ENCODE measurements at places on chromosomes 12 and 14.

GRCh38 chr12:24952389-24952788 is 3.5 kb upstream of the BCAT1 start:
- no peak for DNase-seq

DNA sequence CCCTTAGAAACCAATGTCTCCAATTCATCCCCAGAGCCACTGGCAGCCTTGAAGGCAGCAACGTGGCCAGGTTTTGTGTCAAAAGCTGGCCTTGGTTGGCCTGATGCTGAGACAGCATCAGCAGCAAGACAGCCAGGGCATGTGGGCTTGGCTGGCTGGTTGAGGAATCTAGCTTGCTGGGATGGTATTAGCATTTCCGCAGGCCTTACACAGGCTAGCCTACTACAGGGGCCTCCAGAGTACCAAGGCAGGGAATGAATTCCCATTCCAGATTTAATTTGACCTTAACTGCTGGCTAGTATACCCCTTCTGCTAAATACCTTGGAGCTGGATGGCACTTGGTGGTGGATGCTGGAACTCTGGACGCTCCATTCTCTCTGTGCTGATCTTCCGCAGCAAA is 15.8 kb downstream of the NGDN start:
- DNase-seq, result no peak

DNA sequence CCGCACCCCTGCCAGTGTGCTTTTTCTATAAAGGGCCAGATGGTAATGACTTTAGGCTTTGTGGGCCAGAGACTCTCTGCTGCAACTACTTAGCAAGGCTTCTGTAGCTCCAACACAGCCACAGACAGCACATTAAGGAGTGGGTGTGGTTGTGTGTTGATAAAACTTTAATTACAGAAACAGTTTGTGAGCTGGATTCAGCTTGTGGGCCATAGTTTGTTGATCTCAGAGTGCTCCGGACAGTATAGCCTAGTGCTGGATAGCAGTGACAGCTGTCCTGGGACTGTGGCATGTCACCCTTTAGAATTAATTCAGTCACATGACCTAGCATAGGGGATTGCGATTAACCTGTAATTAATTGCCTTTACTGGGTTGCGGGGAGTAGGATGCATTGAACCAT is 109.7 kb downstream of the ZNF664 start:
- no peak for DNase-seq

DNA sequence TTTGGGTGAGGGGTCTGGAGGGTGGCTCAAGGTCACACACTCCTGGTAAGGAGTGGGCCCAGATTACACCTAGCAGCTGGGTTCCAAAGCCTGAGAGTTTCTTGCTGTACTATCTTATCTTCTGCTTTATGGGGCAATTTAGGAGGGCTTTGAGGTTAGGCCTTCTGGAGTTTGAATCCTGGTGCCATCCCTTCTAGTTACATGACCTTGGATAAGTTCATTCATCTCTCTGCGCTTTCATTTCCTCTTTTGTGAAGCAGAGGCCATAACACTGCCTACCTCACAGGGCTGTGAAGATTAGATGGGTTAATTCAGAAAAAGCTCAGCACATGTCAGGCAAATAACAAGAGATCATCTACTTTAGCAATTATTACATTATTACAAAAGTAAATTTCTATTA is 7.4 kb upstream of the KRT77 start:
- DNase-seq, result no peak

- peak; percentile 48 for DNase-seq
Measured at GRCh38 chr12:82931349-82932116, 244.8 kb downstream of the TMTC2 start.

- DNase-seq, result no peak
Measured at GRCh38 chr14:76938092-76938500, 90.4 kb downstream of the IRF2BPL start.

Data from HT-29 (cell line).